ENCODE measurements at places on chromosomes 7 and 10.

DNA sequence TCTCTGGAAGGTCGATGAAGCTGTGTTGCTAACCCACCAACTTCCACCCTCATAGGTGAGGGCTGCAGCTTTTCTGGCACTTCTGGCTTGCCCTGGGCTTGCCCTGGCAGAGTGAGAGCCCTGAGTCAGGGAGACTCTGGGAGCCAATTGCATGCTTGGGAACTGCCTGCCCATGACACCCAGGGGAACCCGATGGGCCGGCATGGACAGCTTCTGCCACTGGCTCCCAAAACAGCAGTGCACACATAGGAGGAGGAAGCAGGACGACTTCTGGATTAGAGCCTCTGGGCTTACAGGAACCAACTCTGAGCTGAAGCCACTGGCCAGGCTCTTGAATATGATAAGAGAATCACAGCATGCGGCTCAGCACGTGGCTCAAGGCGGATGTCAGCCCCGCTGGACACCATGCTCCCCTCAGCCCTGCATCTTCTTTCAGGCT lies 135.2 kb upstream of the UNC5B start:
- no peak for ATAC-seq

DNA sequence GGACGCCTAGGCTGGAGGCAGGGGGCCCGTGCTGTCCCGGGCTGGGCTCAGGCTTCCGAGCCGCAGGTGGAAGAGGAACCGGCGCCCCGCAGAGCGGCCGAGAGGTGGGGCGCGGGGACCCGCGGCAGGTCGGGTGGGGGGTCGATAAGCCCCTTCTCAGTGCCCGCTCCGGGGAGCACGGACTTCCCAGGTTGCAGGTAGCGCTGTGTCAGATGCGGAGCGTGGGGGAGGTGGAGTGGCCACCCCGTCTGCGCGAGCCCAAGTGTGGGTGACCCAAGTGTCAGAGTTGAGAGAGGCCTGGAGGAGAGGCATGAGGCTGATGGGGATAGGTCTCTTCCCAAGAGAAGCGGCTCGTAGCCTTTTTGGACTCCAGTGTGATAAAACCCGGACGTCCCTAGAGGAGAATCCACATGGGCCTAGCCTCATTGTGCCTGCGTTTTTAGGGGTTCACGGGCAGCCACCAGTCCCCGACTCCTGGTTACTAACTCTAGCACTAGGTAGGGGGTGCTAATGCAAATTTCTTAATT lies 580 bp downstream of the EEPD1 start:
- no peak for ATAC-seq

DNA sequence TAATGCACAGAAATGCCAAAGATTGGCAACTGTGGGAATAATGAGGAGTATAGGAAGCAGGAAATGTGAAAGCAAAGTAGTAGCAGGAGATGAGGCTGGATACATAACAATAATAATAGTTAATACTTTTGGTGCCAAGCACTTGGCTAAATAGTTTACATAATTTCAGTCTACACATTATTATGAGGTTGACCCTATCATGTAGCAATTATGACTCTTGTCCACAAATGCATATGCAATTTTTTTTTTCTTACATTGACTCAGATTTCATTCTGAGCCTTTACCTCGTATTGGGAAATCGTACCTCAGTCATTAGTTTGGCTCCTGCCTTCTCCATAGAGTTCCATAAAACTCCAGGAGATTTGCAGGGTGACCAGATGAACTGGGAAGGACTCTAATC lies 219.9 kb downstream of the SUGCT start:
- no peak for ATAC-seq

DNA sequence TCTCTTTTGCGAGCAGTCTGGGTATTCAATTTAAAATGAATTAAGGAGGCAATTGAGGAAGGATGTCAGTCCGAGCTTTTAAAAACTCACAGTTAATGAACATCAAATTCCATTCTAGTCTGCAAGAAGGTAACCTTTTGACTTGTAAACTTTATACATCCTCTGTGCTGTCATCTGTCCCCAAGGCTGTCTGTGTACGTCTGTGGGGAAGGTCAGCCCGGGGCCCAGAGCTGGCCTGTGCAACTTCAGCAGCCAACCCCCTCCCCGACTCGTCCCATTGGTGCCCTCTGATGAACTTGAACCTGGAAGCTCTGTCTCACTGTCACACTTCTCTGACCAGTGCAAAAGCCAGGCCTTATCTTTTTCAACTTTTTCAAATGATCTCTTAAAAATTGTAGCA lies 80.3 kb downstream of the CCDC3 start:
- ATAC-seq, result no peak

GRCh38 chr10:43640603-43641002 lies 8.1 kb downstream of the ZNF32 start:
- ATAC-seq, result no peak

DNA sequence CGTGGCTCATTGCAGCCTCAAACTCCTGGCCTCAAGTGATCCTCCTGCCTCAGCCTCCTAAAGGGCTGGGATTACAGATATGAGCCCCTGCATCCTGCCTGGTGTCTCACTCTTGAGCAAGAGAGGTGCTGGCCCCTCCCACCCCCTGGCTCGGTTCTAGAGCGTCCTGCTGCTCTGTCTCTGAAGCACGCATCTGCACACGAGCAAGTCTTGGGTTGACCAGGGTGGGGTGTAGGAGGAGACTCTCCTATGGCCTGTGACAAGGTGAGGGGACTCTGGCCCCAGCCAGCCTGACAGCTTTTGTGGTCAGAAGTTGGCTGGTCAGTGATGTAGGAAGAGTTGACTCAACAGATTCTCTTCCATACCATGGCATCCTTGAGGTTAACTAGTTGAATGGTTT lies 110.7 kb upstream of the CARD11 start:
- ATAC-seq, result no peak

- ATAC-seq, result no peak
Observed at GRCh38 chr7:82593780-82594179, 150.2 kb upstream of the CACNA2D1 start.

- ATAC-seq, result peak; percentile 100
Observed at GRCh38 chr7:43954524-43955228, 28.4 kb downstream of the UBE2D4 start.

DNA sequence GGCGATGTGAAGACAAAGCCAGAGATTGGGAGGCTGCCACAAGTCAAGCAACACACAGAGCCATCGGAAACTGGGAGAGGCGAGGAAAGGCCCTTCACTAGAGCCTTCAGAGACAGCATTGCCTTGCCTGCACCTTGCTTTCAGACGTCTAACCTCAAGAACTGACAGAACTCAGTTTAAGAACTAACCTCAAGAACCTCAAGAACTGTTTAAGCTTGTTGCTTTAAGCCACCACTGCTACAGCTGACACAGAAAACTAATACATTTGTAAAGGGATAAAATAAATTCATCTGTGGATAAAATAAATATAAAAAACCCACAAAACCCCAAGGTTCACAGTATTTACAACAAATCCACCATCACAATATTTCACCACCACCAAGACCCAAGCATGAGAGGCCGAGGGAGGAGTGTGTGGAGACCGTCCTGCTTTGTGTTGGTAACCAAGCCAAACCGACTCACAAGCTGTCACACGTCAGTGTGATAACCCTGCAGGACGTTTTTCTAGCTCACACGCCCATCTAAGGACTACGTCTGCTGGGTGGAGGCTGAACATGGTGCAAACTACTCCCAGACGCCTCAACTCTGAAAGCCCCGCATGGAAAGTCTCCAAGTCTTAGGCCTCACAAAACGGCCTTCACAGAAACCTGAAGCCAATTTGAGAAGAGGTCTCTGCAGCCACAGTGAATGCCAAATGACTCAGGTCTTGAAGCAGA lies 116.8 kb downstream of the ABLIM1 start:
- no peak for ATAC-seq

DNA sequence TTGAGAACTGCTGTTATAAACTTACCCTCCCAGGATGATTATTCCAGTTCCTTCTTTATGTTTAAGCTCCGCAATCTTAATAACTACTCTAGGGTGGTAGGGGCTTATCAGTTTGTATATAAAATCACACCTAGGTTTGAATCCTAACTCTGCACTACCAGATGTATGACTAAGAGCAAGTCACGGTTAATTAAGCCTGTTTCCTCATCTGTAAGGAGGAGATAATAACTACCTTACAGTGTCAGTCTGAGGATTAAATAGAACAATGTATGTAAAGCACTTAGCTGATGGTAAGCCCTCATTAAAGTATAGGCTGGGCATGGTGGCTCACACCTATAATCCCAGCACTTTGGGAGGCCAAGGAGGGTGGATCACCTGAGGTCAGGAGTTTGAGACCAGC lies 9.2 kb downstream of the DNA2 start:
- no peak for ATAC-seq

DNA sequence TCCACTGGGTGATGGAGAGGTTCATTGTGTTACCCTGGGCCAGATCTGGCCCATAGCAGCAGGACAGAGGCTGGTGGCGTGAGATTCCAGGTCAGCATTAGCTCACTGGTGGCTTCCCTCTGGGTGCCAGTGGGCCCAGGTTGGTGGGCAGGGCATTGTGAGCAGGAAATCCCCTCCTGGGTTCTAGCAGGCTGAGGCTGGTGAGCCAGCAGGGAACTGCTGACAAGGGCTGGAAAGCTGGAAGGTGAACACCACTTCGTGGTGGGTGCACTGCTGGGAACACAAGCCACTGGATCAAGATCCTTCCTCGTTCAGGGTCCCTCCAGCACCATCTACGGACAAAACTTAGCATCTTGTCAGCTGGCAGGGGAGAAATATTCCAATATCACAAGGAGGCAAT lies 259.2 kb upstream of the FZD1 start:
- ATAC-seq, result no peak

GRCh38 chr10:133097418-133097817 lies 9.7 kb downstream of the ADGRA1 start:
- ATAC-seq, result no peak

- no peak for ATAC-seq
Observed at GRCh38 chr10:31460242-31460641, 141.2 kb downstream of the ZEB1 start.

- peak; percentile 48 for ATAC-seq
Observed at GRCh38 chr10:48940958-48941357, 1.3 kb upstream of the LRRC18 start.
